Activated CD4-positive, alpha-beta T cell treated with anti-CD3 and anti-CD28 coated beads, Interleukin-2, amount 10 ng/mL, durations not matched to agents 7 days and 5 days (primary cell): ENCODE measurements at places on chromosomes 11 and 22.

- no peak for DNase-seq
Observed at GRCh38 chr11:78822931-78823423, 248.3 kb upstream of the NARS2 start.

GRCh38 chr11:118699506-118700220 is 20.2 kb upstream of the TREH start:
- DNase-seq: peak; percentile 80

DNA sequence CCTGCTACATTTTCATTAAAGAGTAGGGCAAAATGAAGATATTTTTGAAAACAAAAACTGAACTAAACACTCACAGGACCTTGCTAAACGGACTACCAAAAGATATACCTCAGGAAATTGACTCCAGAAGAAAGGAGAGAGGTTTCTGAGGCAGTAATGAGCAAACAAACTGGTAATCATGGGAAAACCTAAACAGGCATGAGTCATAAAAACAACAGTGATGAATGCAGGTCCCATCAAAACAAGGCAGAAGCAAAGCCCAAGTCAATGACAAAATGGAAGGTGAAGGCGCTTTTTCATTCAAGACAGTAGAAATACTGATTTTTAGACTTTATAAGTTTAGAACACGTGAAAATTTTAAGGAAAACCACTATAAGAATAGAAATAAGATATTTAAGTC is 104.5 kb downstream of the EFCAB6 start:
- DNase-seq: no peak

GRCh38 chr11:92867913-92868619 is 101.4 kb upstream of the MTNR1B start:
- no peak for DNase-seq

GRCh38 chr11:69180226-69180625 is 24.5 kb downstream of the SMIM38 start:
- no peak for DNase-seq

DNA sequence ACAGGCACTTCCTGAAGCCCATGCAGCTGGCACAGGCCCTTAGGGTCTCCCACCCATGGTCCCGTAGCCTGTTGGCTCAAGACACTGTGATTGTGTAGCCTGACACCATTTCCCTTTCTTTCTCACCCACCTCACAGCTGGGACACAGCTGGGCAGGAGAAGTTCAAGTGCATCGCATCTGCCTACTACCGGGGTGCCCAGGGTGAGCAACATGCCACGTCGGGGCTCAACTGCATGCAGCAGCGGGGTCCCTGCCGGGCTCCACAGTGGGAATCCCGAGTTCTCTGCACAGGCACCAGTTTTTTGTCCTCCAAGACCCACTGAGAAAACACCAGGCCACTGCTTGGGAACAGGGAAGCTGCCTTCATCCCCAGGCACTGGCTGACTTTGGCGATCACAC is 10.6 kb downstream of the RAB36 start:
- DNase-seq: no peak

- no peak for DNase-seq
Observed at GRCh38 chr11:126607374-126607773, 251.9 kb downstream of the ST3GAL4 start.

GRCh38 chr11:109383306-109383705 is 38.7 kb upstream of the C11orf87 start:
- no peak for DNase-seq

DNA sequence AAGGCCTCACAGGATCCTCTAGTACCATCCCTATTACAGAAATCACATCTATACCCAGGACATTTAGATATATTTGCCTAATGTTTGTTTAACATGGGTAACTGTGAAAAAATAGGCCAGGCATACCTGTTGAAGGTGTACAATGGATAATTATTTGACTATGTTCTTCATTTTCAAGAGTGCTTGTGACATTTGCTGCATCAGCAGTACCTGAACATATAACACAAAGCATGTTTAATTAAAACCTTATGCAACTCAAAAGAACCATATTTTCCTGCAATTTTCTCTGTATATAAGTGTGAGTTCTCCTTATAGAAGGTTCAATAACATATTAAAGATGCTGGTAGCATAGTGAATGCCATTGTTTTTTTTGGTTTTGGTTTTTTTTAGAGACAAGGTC is 8.5 kb upstream of the CCDC34 start:
- no peak for DNase-seq

GRCh38 chr11:128725630-128726319 is 31.9 kb downstream of the FLI1 start:
- DNase-seq: peak; percentile 82

GRCh38 chr11:6719576-6719975 is 36.4 kb upstream of the MRPL17 start:
- DNase-seq: no peak

DNA sequence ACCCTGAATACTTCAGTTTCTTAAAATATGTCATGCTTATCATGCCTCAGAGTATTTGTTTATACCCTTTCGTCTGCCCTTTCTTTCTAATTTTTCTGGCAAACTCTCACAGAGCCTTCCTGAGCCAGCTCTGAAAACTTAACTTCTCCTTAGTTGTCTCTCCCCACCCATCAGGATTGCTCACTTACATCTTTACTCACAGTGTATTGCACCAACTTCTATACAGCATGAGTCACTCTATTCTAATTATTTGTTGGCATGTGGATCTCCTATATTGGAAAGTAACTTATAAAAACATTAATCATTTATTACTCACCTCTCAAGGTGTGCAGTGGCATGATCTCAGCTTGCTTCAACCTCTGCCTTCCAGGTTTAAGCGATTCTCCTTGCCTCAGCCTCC is 114.9 kb downstream of the FANCF start:
- no peak for DNase-seq

- no peak for DNase-seq
Observed at GRCh38 chr11:13761716-13762115, 93.2 kb downstream of the FAR1 start.

DNA sequence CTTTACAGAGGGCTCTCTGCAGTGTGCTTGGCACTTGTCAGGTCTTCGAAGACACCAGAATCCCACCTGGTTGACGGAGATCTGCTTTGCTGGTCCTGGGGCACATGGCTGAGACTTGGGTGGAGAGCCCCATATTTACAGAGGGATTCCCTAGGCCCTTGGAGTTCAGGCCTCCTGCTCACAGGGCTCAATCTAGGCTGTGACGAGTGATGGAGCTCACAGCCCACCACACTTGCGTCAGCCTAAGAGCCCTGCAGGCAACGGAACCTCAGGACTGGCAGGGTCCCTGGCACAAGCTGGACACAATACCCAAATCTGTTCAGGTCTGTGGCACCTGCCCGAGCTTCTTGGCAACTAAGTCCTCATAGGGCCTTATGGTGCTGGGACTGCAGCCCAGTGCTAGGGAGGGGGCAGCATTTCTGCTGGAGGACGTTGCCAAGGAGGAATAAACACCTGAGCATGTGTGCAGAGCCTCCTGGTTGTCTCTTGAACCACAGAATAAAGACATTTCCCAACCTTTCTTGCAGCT is 59.1 kb downstream of the KCNC1 start:
- DNase-seq: no peak

GRCh38 chr22:17957204-17957603 is 67.2 kb downstream of the MICAL3 start:
- DNase-seq: no peak

GRCh38 chr11:108672113-108672512 is 7.2 kb downstream of the DDX10 start:
- no peak for DNase-seq

DNA sequence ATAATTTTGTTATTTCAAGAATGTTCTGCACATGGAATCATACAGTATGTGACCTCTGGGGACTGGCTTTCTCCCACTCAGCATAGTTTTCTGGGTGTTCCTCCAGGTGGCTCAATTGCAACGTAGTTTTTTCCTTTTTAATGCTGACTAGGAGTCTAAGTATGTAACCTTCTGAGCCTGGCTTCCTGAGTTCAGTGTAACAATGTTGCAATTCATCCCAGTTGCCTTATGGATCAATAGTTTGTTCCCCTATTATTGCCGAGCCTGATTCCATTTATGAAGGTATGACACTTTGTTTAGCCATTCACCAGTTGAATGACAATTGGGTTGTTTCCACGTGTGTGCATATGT is 128.3 kb downstream of the CRYBB2 start:
- no peak for DNase-seq

DNA sequence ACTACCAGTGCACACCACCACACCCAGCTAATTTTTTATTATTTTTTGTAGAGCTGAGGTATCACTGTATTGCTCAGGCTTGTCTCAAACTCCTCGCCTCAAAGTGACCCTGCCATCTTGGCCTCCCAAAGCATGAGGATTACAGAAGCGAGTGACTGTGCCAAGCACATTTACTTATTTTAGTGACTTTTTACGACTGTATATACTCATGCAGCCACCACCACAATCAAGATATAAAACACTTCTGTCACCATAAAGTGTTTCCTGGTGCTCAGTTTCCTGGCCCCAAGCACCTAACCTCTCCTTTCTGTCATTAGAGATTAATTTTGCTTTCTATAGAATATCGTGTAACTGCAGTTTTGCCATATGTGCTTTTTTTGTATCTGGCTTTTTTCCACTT is 25.9 kb downstream of the ELP4 start:
- no peak for DNase-seq

DNA sequence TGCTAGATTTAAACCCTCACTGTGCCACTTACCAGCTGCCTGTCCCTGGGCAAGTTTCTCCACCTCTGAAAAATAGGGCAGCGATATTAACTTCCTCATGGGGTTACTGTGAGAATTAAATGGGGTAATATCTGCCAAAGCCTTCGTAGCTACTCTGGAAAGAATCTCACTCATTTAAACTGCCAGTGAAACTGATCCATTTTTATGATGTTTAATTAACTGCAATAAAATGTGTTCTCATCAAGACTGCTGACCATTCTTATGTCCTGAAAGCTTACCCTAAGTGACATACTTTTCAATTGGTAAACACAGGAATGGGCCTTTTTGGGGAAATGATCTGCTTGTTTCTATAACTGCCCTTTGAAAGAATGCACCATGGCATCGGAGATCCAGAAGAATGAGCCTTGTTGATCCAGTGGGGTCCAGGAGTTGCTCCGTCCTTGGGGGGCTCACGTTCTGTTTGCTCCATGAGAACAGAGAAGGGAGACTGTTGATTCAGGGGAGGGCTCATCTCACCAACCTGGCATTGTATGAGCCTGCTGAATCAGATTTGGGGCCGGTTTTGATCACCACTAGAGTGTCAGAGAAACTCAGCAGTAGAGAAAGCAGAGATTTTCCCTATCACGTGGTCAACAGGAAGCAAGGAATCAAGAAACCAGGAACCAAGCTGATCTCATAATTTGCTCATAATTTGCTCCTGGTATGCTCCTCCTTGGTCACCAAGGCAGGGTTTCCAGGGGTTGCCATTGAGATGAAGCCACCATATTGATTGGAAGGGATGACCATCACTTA is 7.0 kb upstream of the CCDC86 start:
- no peak for DNase-seq

GRCh38 chr11:61771195-61771894 is 18.9 kb downstream of the MYRF start:
- DNase-seq: no peak

GRCh38 chr11:113184498-113184897 is 129.9 kb upstream of the TTC12 start:
- no peak for DNase-seq

DNA sequence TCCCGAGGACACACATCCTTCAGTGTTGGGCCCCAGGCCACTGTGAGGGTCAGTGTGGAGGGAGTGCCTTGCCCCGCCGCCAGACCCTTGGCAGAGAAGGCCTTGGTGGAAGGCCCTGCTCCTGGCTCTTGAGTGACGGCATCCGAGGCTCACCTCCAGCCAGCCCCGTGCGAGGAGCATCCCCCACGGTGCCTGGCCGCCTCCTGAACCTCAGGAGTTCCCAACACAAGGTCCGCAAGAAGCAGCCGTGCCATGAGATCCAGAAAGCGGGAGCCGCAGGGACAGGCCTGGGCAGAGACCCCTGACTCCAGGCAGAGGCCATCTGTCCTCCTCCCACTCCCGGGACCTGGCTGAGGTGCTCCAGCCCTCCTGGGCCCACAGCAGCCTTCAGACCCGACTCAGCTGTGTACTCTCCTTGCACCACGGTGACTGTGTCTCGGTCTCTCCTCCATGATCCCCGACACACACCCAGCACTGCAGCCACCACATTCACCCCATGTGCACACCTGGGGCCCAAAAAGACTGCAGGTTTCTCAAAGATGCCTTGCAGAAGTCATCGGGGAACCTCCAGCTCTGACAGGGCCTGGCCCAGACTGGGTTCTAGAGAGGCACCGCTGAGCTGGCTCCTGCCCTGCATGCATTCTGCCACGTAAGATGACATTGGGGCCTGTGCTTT is 870.2 kb downstream of the BRD1 start:
- no peak for DNase-seq

DNA sequence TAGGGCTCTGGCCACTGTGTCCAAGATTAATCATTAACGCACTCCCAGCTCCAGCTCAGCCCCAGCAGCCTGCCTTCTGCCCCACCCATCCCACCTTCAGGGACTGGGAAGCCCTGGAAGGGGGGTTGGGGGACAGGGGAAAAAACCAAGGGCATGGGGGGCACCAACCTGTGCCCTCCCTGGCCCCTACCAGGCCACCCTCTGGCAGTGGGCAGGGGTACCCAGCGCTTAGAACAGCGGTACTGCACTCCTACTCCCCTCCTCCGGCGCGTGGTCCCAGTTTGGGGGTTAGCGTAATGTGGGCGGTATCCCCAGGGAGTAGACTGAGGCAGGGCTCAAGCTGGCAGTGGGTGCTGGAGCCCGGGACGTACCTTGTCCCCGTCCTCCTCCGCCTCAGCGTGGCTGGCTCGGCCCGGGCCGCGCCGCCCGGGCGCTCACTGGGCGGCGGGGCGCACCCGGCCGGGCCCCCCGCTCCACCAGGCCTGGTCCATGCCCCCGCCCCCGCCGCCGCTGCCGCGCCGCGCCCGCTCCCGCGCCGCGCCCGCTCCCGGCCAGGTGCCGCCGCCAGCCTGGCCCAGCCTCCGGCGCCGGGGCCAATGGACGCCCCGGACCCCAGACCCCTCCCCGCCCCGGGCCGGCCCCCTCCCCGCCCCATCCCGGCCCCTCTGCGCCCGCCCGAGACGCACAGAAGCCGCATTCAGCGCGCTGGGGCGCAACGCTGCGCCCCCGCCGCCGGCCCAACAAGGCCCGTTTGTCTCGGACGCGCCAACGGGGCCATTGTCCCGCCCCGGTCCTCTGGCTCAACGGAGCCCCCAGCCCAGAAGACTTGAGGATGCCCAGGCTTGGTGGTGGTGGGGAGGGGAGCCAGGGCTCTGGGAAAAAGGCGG is at the start of gene GAL3ST1:
GAL3ST1 (minus strand) TSS at position 571 of the 887 bp plus-strand sequence. CDS start 17,273 bp downstream, outside the sequence.
- DNase-seq: no peak

DNA sequence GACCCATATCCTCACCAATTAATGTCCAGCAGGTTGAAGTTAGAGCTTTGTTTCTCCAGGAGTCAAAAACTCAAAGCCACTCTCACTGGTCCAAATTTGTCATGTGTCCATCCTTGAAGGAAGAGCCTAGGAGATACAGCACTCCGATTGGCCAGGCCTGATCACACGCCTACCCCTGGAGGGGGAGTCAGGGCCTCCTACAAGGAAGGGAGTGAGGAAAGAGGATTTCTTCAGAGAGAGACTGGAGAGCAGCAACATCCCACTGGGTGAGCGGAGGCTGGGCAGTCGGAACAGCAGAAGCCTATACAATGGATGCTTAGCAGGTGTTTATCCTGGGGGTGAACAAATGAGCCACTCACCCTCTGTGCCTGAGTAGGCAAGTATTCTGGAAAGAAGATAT is 113.9 kb downstream of the TRIM29 start:
- DNase-seq: no peak
